ENCODE measurements at places on chromosomes 12 and 14.
A peak's percentile ranks its signal among the peaks of the same experiment; 100 is the strongest.

GRCh38 chr12:46101485-46101869 is 111.1 kb upstream of the SCAF11 start:
- no peak for DNase-seq

DNA sequence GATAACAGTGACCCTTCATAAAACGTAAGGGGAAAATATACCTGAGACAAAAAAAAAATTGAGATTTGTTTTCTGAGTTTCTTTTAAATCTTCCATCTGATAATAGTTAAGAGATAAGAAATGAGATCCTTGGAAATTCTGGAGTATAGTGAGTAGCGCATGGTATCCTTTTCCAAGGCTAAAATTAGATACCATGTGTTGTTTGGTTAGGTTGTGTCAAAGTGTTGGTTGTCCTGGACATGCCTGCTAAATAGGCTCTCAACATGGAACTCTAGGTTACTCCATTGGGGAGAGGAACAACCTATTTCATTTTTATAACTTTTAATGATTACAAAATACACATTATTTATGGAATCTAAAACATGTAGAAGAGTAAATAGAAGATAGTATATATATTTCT is 14.8 kb downstream of the PYGL start:
- no peak for DNase-seq

- peak; percentile 67 for DNase-seq
These were observed 67.8 kb upstream of the PLEKHG3 start for GRCh38 chr14:64636208-64636979.

DNA sequence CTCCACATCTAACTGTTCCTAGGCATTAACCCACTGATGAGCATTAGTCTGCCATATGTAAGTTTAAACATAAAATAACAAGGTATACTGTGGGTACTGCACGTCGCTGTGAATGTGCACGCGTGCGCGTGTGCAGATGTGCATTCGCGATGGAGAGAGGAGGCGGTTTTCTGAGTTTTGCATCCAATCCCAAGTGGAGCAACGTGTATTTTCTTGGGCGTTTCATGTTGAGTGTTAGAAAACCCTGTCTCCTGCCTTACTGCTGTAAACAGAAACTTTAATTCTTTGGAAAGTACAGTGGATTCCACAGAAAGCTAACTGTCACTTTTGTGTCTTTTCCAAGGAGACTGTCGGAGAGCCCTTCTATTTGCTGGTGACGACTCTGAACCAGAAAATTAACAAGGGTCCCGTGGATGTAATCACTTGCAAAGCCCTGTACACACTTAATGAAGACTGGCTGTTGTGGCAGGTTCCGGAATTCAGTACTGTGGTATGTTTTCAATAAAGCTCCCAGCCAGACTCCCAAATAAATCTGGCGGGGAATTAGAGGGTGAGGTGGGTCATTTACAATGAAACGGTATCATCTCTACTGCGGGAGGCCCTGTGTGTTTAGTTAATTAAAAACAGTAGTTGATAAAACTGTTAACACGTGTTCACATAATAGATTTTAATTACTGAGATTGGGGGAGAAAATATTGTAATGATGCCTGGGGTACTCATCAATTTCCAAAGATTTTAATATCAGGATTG is 116.5 kb downstream of the PLXNC1 start:
- DNase-seq: no peak

GRCh38 chr12:15563663-15564062 is 225.5 kb downstream of the EPS8 start:
- peak; percentile 68 for DNase-seq

All from IMR-90 (cell line).